A549 treated with ZK216348 at 1 μM for 4 hours (cell line): ENCODE measurements at places on chromosomes 1 and 21. TPM values are rescaled to one million over a fixed set of nuclear protein-coding genes. Genes with fewer than 3 reads are reported as not detected.

The PROK1 gene
- total RNA-seq, result not detected in 5 replicates

The RGS18 gene
- not detected in 5 replicates for total RNA-seq

The FMO4 gene
- 0.19 to 0.86 TPM (median 0.52 TPM) in 5 replicates for total RNA-seq

The TNFRSF4 gene
- total RNA-seq, result 0.20 to 0.23 TPM in 2 of 5 replicates, not detected in the others

The NTNG1 gene
- not detected in 5 replicates for total RNA-seq

The AMY1A gene
- not detected in 5 replicates for total RNA-seq

The GSTM5 gene
- total RNA-seq, result not detected in 5 replicates

The DFFA gene
- total RNA-seq, result 16.2 to 27.0 TPM (median 26.4 TPM) in 5 replicates

The IGSF3 gene
- total RNA-seq, result 14.3 to 23.2 TPM (median 19.3 TPM) in 5 replicates

The FAM72C gene
- 4.7 to 6.9 TPM (median 4.9 TPM) in 5 replicates for total RNA-seq

The ABCA4 gene
- total RNA-seq, result 0.04 to 0.13 TPM (median 0.09 TPM) in 3 of 5 replicates, not detected in the others

The LRRC38 gene
- 0.11 TPM in 1 of 5 replicates, not detected in the others for total RNA-seq

The PCAT6 gene
- total RNA-seq, result 1.4 to 5.4 TPM (median 4.3 TPM) in 5 replicates

The C1orf105 gene
- total RNA-seq, result not detected in 5 replicates

The SH3BGR gene
- 0.94 to 1.1 TPM (median 0.98 TPM) in 3 of 5 replicates, not detected in the others for total RNA-seq

The CA6 gene
- total RNA-seq, result not detected in 5 replicates

The AADACL4 gene
- not detected in 5 replicates for total RNA-seq

The AK4 gene
- total RNA-seq, result 21.5 to 29.8 TPM (median 27.1 TPM) in 5 replicates

The AGRN gene
- 50.6 to 136 TPM (median 124 TPM) in 5 replicates for total RNA-seq

The H6PD gene
- total RNA-seq, result 4.1 to 7.7 TPM (median 5.8 TPM) in 5 replicates

The LCE3E gene
- total RNA-seq, result 0.27 to 0.31 TPM in 2 of 5 replicates, not detected in the others

The TSACC gene
- total RNA-seq, result 1.7 to 3.2 TPM (median 2.2 TPM) in 5 replicates

The DNASE2B gene
- not detected in 5 replicates for total RNA-seq

The SLAMF8 gene
- 0.11 to 0.12 TPM in 2 of 5 replicates, not detected in the others for total RNA-seq

The HUNK gene
- total RNA-seq, result 1.2 to 2.6 TPM (median 1.4 TPM) in 5 replicates

The A3GALT2 gene
- total RNA-seq, result not detected in 5 replicates

The UTS2 gene
- total RNA-seq, result not detected in 5 replicates

The RAD54L gene
- 7.8 to 12.9 TPM (median 10.9 TPM) in 5 replicates for total RNA-seq

The CHAF1B gene
- total RNA-seq, result 10.5 to 13.3 TPM (median 11.6 TPM) in 5 replicates

The WNT9A gene
- total RNA-seq, result 4.8 to 10.4 TPM (median 8.0 TPM) in 5 replicates
